ENCODE measurements at places on chromosomes 16 and 17.

GRCh38 chr16:732936-733335, 6.0 kb downstream of the HAGHL start:
- DNase-seq, result no peak

- peak; percentile 96 for DNase-seq
Observed at GRCh38 chr17:75872434-75873351, 5.7 kb downstream of the TRIM47 start.

DNA sequence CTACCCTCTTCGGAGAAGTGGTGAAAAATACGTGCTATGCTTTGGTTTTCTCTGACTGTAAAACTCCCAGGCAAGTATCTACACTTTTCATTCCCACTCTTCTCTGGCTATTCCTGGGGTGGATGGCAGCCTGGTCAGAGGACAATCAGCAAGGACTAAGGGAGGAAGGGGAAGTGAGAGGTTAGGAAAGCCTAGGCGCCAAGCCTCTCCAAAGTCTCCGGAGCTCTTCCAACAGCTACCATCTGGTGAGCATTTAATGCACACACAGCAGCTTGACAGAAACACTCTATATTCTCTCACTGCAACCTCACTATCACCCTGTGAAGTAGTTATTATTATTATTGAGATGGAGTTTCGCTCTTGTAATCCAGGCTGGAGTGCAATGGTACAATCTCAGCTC, 65.1 kb downstream of the WSCD1 start:
- no peak for DNase-seq

DNA sequence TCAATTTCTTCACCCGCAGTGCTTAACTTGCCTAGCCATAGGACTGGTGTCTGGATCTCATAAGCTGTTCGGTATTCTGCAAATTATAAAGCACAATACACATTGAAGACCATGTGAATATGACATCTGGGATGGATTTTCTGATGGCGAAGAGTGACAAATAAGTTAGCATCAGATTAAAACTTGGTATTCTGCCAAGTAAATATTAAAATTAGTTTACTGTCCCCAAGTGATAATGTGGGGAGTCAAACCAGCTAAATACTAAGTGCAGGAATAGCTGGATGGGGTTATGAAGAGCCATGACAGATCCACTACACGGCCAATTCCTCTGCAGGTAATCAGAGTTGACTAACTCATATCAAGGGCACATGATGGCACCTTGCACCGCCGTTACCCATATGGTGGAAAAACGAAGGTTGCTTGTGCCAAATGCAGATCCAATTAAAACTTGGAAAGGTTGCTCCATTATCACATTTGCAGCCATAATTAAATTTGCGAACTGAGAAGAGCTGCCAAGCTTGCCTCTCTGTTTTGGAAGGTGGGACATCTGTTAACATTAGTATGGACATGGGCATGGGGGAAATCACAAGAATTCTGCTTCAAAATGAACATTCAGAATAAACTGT, 114.9 kb upstream of the TOM1L1 start:
- DNase-seq, result no peak

DNA sequence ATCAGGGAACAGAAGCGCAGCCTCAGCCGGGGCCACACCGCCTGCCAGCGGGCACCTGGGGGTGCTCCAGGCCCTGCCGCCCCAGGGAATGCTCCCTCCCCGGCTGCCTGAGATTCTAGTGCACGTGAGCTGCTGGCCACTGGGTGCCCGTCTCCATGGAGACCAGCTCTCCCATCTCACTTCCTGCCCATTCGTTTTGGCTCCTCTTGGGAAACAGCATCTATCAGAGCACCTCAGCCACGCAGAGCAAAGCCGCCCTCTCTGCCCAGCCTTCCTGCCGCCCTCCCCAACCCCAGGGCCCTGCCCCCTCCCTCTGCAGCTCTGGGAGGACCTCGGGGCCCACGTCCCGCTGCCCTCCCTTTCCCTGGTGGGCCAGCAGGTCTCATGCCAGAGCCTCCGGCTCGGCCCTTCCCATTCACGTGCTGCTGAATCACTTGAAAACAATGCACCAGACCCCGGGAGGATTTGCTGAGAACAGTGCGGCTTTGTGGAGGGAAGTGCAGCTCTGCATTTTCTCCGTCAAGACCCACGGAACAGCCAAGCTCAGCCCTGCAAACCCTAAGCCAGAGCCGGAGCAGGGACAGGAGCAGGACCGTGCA, 19.4 kb downstream of the CEP295NL start:
- peak; percentile 94 for DNase-seq

GRCh38 chr17:63973930-63974593, 1.3 kb upstream of the SCN4A start:
- no peak for DNase-seq

DNA sequence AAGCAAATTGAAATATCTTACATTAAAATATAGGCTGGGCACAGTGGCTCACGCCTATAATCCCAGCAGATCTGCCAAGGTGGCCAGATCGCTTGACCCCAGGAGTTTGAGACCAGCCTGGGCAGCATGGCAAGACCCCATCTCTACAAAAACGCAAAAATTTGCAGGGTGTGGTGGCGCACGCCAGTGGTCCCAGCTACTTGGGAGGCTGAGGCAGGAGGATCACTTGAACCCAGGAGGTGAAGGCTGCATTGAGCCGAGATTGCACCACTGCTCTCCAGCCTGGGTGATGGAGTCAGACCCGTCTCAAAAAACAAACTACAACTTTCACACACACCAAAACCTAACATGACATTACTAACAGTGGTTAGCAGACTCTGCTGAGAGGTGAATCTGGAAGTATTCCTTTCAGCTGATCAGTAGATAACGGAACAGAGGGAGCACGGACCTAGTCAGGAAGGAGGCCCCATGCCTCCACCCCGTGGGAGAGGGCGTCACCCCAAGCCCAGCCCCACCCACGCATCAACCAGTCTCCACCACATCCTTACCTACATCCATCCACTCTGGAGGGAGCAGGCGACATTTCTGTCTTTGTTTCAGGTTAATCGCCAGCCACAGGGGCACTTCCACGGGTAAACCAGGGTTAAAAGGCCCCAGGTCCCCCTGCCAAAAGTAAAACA, 1.7 kb downstream of the GINS2 start:
- no peak for DNase-seq

GRCh38 chr17:59067756-59068155, 38.9 kb downstream of the TRIM37 start:
- DNase-seq, result no peak

- DNase-seq, result no peak
Observed at GRCh38 chr17:43732958-43733357, 25.6 kb downstream of the SOST start.

- DNase-seq, result no peak
Observed at GRCh38 chr17:78399028-78399692, 20.7 kb downstream of the PGS1 start.

DNA sequence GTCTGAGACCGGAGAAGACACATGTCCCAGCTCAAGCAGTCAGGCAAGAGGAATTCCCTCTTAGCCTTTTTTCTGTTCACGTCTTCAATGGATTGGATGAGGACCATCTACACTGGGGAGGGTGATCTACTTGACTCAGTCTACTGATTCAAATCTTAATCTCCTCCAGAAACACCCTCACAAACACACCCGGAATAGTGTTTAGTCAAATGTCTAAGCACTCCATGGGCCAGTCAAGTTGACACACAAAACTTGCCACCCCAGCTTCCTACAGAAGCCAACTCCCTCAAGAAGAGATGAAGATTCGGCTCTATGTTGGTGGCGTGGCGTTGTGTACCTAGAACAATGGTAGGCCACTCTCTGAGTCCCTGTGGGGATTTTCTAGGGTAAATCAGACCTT, 22.5 kb upstream of the NKD1 start:
- DNase-seq, result no peak

DNA sequence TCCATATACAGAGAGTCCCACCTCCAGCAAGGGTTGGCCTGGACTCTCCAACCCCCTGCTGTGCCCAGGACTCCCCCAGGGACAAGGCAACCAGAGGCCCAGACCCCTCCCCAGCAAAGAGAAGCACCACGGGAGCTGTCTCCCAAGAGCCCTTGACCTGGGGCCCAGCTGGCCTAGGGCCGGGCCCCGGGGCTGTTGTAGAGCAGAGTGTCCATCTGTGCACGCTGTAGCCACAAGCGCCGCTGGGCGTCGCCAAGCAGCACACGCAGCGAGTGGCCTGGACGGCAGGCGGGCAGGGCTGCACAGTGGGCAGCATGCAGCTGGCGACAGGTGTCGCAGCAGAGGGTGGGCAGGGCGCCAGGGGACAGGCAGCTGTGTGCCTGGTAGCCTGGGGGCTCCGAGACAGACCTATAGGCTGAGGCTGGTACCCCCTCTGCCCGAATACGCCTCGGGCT, 4.3 kb downstream of the SPATA2L start:
- no peak for DNase-seq

DNA sequence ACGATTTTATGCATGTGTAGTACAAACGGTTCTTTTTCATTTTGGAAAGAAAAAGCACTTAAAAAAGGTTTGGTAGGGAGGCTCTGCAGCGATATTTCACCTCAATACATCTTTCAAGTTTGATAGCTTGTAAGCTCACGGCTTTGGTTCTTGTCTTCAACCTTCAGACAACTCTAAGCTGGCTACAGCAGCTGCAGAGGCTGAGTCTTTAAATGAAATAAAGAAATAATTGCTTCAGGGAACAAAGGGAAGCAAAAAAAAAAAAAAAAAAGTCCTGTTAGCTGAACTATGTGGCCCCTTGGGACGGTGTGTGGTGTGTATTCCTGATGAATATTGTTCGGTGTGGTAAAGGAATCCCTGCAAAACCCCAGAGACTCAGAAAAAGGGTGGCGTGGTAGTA, 265.1 kb downstream of the NTN1 start:
- no peak for DNase-seq

GRCh38 chr17:82866590-82867191, 26.9 kb upstream of the ZNF750 start:
- DNase-seq, result no peak

- DNase-seq, result no peak
Observed at GRCh38 chr16:82384017-82384416, 214.0 kb upstream of the MPHOSPH6 start.

GRCh38 chr17:9924735-9925191, 19.7 kb upstream of the RCVRN start:
- DNase-seq, result no peak

- DNase-seq, result no peak
Observed at GRCh38 chr17:39782980-39783379, 45.2 kb downstream of the GRB7 start.

- DNase-seq, result no peak
Observed at GRCh38 chr16:75139498-75139897, 8.8 kb upstream of the ZFP1 start.

GRCh38 chr16:17312094-17312710, 158.6 kb downstream of the XYLT1 start:
- DNase-seq, result no peak

GRCh38 chr17:32863559-32863958, 13.4 kb downstream of the MYO1D start:
- no peak for DNase-seq

DNA sequence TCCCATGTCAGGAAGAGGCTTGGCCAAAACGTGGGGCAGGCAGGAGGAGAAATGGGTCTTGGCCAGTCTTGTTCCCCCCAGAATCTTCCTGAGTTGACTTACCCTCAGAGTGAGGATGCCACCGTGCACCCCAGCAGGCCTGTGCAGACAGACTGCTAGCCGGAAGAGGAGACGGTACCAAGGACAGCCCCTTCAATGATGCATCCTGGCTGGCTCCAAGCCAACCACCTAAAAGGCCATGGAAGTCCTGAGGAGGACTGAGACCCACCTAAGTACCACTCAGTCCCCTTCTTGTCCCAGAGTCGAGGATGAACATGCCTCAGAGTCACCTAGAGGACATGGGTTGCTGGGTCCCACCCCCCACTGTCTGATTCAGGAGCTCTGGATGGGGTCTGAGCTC, 46.7 kb upstream of the RCVRN start:
- DNase-seq, result no peak

GRCh38 chr17:45584092-45585036, 93.8 kb upstream of the PLEKHM1 start:
- peak; percentile 81 for DNase-seq

DNA sequence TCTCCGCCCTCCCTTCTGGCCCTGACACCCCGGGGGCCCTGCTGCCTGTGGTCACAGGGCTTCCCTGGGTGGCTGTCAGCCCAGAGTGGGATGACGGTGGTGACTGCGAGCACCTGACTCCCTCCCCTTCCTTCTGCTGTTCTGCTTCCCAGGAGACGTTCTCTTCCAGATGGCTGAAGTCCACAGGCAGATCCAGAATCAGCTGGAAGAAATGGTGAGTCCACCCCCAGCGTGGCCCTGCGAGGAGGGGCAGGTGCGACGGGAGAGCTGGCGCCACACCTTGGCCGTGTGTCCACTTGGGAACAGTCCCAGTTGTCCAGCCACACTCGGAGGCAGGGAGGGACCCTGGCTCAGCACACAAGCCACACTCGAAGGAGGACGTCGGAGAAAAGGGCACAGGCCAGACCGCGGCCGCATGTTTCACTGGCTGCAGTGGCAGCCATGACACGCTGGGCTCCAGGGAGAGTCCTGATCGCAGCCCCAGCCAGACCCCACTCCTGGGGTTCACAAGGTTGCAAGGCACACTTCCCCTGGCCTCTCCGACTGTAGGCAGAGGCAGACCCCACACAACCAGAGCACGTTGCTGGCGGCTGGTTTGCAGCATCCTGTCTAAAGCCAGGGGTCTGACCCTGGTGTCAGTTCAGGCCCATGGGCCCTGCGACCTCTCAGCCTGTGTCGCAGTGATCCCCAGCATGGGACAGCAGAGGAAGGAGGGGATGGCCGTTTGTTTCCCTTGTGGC, 49.9 kb downstream of the BAIAP2 start:
- no peak for DNase-seq

- no peak for DNase-seq
Observed at GRCh38 chr17:8138374-8138671, 13.9 kb downstream of the PER1 start.

DNA sequence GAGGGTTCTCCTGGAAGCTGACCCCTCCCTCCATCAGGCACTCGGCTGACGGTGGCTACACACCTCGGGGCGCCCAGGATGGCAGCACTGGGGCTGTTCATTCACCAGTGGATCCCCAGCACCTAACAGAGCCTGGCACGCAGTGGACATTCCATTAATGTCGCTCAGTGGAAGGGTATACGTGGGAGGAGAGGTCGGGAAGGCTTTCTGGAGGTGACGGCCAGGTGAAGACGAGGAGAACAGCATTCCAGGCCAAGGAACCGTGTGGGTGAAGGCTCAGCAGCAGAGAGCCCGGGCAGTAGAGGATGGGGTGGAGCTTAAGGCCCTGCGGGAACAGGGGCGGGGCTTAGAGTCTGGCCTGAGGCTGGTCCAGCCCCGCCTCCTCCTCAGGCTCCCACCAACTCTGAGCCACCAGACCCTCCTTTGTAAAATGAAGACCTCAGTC, 2.5 kb upstream of the HS3ST6 start:
- DNase-seq, result no peak

DNA sequence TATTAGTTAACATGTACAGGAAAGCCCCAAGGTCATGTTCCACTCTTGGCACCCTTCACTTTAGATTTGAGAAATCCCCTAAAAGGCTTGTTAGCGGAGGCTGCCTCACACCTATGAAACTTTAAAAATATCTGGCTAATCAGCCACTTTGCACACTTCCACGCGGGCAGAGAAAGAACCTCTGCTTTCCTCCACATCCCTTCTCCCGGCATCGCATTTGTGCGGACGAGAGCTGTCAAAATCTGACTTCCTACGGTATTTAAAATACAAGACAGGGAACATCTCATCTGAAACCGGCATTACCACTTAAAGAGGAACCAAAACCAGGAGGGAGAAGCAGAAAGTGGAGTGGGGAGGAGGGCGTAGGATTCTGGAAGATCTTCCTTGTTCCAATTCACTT, 422.3 kb downstream of the TMEM114 start:
- DNase-seq, result no peak

GRCh38 chr16:74562117-74562516, 44.8 kb downstream of the GLG1 start:
- DNase-seq, result no peak
